ENCODE measurements at places on chromosomes 1 and 21.
A peak's percentile ranks its signal among the peaks of the same experiment; 100 is the strongest.

- DNase-seq: no peak
Measured at GRCh38 chr1:151455231-151455630, 4.1 kb downstream of the POGZ start.

- no peak for DNase-seq
Measured at GRCh38 chr1:202862679-202863560, 26.0 kb downstream of the RABIF start.

- no peak for DNase-seq
Measured at GRCh38 chr1:41521766-41522165, 37.3 kb upstream of the EDN2 start.

DNA sequence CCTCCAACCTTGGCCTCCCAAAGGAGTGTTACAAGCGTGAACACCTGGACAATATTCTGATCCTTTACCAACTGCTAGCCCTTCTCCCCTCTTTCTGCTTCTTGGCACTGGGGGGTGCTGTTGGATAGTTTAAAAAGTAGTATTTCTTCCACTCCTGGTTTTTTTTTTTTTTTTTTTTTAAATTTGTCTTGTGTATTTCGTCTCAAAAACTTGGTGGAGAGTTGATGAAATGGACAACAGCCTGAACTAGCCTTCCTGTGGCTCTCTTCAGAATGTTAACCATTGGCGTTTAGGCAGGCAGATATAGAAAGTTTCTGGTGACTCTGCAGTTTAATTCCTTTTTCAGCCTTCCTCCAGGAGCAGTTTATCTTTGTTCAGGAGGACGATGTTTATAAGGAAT, 69.7 kb upstream of the USP24 start:
- no peak for DNase-seq

DNA sequence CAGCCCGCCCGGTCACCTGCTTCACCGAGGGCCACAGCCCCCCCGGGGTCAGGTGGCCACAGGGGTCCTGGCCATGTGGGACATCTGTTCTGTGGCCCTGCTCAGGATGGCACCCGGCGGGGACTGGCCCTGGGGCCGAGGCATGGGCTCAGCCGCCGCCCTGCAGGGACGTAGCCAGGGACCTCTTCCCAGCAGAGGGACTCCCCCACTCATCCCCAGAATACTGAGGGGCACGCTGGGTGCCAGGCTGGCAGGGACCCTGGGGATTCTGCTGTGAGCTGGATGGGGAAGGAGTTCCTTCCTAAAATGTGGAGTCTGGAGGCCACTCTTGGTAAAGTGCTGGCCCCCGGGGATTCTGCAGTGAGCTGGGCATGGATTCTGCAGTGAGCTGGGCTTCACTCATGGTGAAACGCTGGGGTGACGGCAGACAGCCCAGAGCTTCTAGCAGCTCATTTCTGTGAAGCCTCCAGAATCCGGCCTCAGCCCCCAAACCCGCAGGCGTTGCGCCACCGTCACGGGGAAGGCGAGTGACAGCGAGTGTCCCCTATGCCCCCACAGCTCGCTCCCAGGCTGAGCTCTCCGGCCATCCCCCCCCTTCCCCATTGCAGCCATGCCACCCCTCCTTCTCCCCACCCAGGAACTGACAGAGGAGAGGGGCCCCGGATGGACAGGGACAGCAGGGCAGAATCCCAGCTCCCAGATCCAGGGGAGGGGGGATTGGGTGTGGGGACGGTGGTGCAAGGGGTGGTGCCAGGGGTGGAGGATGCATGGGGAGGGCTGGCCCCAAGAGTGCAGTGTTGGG, 1.4 kb downstream of the ITGB2 start:
- DNase-seq: peak; percentile 60

GRCh38 chr1:71298633-71299032, 217.8 kb upstream of the ZRANB2 start:
- DNase-seq: no peak

- no peak for DNase-seq
Measured at GRCh38 chr1:192860478-192861185, 51.8 kb downstream of the RGS2 start.

DNA sequence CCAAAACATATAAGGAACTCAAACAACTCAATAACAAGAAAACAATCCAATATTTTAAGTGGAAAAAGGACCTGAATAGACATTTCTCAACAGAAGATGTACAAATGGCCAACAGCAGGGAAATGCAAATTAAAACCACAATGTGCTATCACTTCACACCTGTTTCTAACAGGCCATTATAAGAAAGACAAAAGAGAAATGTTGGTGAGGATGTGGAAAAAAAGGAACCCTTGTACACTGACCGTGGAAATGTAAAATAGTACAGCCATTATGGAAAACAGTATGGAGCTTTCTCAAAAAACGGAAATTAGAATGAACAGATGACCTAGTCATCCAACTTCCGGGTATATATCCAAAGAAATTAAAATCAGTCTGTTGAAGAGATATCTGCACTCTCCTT, 37.8 kb upstream of the CD2 start:
- DNase-seq: no peak

DNA sequence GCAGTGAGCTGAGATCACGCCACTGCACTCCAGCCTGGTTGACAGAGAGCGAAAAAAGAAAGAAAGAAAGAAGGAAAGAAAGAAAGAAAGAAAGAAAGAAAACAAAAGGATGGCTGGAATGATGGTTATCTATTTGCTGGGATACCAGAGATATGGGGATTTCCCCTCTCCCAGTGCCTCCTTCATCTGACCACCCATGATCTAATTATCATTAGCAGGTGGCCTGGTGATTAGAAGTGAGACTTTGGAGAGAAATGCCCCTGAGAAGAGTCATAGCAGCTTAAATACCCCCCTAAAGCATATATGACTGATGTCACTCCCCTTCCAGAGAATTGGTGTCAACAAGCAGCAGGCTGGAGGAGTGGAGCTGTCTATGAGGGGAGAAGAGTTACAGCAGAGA, 1.3 kb upstream of the NPPB start:
- DNase-seq: no peak

Measured in GF-D8 (cell line).